Bronchial smooth muscle cell (primary cell): ENCODE measurements at places on chromosomes 1 and 21. TPM values are rescaled to one million over a fixed set of nuclear protein-coding genes. Genes with fewer than 3 reads are reported as not detected.

The PCP4L1 gene
- not detected in 2 replicates for total RNA-seq

The SNX7 gene
- total RNA-seq = 41.7 and 47.8 TPM in 2 replicates

The ZNF683 gene
- not detected in 2 replicates for total RNA-seq

The PPM1J gene
- total RNA-seq = 0.26 and 0.63 TPM in 2 replicates

The SAMSN1 gene
- not detected in 2 replicates for total RNA-seq

The IGFN1 gene
- total RNA-seq = under 0.01 TPM in 1 of 2 replicates, not detected in the other

The RPL22 gene
- 148 and 175 TPM in 2 replicates for total RNA-seq

The MYOC gene
- 0.52 and 1.3 TPM in 2 replicates for total RNA-seq

The B3GALT5 gene
- total RNA-seq = 0.17 and 0.32 TPM in 2 replicates

The AK5 gene
- 60.4 and 63.6 TPM in 2 replicates for total RNA-seq

The IGSF21 gene
- not detected in 2 replicates for total RNA-seq

The FASLG gene
- total RNA-seq = not detected in 2 replicates

The KCNA3 gene
- 0.16 and 0.26 TPM in 2 replicates for total RNA-seq

The PLPPR5 gene
- total RNA-seq = under 0.01 TPM in 2 replicates

The CHODL gene
- 0.16 TPM in 1 of 2 replicates, not detected in the other for total RNA-seq

The TTLL10 gene
- total RNA-seq = not detected in 2 replicates

The PPIAL4G gene
- total RNA-seq = under 0.01 TPM in 1 of 2 replicates, not detected in the other

The PRELP gene
- under 0.01 and 1.1 TPM in 2 replicates for total RNA-seq
